CD4-positive, alpha-beta T cell treated with Interleukin-12 subunit alpha and Interleukin-12 subunit beta, for 1 hour (primary cell): ENCODE measurements at places on chromosomes 2 and 18.
A peak's percentile ranks its signal among the peaks of the same experiment; 100 is the strongest.

DNA sequence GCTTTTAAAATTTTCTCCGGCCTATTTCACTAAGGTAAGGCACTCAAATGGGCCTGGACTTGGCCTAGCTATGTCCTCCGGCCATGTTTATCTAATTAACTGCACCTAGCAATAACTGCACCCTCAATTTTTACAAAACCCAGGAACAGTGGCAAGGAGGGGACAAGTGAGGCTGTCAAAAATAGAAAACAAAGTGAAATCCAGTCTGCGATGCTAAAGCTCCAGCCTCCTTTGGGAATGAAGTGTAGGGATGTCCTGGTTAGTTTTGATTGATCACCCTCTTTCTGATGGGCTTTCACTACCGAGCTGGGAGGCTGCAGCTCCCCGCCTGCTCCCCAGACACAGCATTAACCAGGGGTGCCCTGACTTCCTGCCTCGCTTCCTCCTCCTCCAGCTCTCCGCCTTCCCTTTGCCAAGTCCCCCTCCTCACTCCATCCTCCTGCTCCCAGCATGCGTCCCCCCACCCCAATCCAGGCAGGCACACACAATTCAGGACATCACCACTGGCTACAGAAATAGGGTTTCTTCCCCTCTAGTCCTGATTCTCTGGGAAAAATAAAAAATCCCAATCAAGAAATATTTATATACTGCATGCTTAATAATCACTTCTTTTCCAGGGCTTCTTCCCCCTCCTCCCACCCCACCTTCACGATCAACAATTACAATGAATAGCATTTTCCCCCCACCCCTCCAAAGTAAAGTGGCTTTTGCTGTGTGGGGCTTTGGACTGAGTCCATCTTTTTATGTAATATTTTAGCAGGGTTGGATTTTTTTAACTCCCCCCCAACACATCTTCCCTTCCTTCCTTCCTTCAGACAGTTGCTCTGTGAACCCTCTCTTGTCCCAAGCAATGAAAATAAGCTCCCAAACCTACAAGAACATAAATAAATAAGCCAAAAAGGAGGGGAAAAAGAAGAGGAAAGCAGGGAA lies 3.3 kb upstream of the POU3F3 start:
- no peak for DNase-seq

DNA sequence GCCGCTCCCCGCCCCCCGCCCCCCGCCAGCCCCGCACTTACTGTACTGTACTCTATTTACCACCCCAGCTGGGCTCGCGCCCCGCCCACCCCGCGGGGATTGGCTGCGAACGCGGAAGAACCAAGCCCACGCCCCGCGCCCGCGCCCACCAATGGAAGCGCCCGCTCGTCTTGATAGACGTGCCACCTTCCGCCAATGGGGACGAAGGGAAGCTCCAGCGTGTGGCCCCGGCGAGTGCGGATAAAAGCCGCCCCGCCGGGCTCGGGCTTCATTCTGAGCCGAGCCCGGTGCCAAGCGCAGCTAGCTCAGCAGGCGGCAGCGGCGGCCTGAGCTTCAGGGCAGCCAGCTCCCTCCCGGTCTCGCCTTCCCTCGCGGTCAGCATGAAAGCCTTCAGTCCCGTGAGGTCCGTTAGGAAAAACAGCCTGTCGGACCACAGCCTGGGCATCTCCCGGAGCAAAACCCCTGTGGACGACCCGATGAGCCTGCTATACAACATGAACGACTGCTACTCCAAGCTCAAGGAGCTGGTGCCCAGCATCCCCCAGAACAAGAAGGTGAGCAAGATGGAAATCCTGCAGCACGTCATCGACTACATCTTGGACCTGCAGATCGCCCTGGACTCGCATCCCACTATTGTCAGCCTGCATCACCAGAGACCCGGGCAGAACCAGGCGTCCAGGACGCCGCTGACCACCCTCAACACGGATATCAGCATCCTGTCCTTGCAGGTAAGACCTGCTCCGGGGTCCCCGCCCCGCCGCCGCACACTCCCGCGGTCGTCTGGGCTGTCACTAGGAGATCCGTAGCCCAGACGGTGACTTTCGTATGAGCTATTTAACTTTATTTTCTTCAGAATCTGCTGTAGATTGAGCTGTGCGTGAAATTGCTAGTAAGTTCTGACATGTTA lies at the start of gene ID2:
TSS of gene ID2 (plus strand) at position 271 of the 907 bp plus-strand sequence. CDS start at position 381, 110 bp downstream.
- DNase-seq: peak; percentile 99

GRCh38 chr2:149141046-149141445 lies 102.5 kb downstream of the LYPD6B start:
- no peak for DNase-seq

DNA sequence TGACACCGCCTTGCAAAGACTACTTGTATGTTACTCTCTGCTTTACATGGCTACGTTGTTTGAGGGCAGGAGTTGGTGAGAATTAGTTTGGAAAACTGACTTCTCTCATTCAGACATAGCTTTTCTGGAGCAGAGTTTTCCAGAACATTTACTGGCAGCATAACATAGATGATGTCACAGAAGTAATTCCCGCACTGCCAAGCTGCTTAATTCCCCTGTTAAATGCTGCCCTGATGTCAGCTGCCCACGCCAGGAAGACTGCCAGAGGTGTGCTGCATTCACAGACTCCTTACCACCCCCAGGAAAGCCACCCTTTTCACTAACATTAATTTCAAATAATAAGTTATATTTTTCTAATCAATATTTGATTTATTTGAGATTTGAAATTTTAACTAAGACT lies 24.7 kb upstream of the PTPN2 start:
- no peak for DNase-seq

DNA sequence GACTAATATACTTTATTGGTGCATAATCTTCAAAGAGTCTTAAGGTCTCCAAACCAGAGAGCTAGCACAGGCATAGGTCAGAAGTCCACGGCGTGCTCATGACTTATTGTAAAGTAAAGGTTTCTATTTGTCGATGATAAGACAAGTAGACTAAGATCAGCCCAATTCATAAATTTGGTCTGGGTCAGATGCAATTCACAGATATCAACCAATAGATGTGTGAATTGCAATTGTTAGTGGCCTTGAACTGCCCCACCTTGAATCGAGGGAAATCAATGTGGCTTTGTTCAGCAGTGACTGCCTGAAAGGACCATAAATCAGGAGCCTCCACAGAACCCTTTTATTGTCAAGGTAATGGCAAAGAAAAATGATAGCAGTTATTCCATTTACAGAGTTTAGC lies 39.1 kb upstream of the CPS1 start:
- DNase-seq: no peak

- no peak for DNase-seq
These were observed 814.6 kb downstream of the SLC4A3 start for GRCh38 chr2:220442012-220442411.
